ENCODE measurements at places on chromosomes 5 and 9. TPM values are rescaled to one million over a fixed set of nuclear protein-coding genes. Genes with fewer than 3 reads are reported as not detected.

The LCN12 gene
- not detected for total RNA-seq

DNA sequence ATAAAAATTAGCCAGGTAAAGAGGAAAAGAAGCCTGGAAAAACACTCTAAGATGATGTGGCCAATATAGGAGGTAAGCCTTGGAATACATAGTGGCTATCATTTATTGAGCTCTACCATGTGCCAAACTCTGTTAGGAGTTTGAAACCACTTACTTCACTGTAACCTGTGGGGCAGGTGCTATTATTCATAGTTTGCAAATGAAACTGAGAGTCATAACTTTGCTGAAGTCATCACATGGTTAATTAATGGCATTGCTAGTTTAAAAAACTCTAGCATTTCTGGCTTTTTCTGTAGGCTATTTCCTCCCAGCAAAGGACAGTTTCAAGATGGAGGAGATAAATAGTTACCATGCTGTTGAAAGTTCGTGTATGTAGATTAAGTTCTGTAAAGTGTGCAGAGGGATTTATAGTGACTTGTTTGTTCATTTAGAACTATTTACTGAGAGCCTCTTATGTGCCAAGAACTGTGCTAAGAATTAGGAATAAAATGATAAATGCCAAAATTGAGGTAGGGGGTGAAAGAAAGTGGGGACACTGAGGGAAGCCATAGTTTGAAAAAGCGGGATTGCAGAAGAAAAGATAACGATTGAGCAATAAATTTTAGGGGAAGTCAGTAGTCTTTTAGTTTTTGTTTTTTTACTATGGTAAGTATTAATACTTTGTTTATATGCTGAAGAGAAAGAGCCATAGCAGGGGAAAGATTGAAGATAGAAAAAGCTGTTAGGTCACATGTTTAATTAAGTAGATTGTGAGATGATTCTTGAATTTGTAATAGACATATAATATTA lies 57.2 kb downstream of the WDR70 start:
- DNase-seq: no peak

DNA sequence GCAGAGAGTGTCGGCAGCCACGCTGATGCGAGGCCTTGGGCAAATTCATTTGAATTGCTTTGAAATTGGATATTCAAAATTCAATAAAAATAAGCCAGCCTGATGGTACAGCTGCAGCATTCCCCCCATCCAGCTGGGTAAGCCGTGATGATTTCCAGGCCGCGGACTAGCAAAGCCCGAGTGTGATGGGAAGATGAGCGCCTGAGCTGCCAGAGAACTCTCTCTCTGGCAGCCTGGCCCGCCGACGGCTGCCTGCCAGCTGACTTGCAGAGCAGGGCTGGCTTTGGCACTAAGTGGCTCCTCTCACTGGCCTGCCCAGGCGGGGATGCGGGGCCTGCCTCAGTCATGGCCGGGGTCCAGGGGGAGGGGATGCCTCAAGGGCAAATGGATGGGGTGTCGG lies 268.3 kb upstream of the WWC1 start:
- DNase-seq: no peak

DNA sequence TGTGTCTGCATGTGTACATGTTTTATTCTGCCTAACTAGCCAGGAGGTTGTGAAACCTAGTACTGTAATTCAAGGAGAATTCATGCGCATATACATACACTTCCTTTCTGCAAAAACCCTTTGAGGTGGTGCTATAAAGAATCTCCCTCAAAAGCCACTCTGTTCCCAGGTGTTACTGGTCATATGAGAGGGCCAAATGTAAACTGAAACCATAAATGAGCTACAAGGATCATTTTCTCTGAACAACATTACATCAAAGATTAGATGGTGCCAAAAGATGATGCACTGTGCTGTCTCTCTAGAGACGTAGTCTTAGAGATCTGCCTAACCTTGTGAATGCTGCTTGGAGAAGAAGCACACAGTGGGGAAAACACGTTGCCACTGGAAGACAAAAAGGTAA lies 15.7 kb downstream of the NREP start:
- DNase-seq: no peak

DNA sequence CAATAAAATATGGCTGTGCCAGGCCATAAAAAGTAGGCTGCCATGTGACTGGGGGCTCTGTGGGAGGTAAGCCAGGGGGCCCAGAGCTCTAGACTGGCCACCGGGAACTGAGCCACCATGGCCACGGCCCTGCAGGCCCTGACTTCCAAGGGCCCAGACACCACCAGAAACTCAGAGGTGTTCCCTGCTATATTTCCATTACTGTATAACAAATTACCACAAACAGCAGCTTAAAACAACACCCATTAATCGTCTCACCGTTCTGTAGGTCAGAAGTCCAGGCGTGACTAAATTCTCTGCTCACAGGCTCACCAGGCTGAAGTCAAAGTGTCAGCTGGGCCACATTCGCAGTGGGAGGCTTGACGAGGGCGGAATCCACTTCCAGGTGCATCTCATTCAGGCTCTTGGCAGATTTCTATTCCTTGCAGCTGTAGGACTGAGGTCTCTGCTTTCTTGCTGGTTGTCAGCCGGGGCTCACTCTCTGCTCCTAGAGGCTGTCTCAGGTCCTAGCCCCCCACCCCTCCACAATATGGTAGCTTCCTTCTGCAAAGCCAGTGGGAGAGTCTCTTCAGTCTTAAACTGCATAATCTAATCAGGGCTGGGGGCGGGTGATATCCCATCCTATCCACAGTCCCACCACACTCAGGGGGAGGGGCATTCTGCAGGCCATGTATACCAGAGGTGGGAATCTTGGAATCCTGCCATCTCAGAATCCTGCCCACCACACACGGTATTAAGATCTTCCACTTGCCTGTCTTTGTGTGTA lies 125.4 kb downstream of the C5orf15 start:
- no peak for DNase-seq

- DNase-seq: no peak
Measured at GRCh38 chr5:105947461-105947860, 1723.3 kb downstream of the EFNA5 start.

- DNase-seq: no peak
Measured at GRCh38 chr5:60404171-60404570, 295.8 kb downstream of the DEPDC1B start.

- DNase-seq: no peak
Measured at GRCh38 chr9:123514766-123515165, 158.8 kb downstream of the CRB2 start.

DNA sequence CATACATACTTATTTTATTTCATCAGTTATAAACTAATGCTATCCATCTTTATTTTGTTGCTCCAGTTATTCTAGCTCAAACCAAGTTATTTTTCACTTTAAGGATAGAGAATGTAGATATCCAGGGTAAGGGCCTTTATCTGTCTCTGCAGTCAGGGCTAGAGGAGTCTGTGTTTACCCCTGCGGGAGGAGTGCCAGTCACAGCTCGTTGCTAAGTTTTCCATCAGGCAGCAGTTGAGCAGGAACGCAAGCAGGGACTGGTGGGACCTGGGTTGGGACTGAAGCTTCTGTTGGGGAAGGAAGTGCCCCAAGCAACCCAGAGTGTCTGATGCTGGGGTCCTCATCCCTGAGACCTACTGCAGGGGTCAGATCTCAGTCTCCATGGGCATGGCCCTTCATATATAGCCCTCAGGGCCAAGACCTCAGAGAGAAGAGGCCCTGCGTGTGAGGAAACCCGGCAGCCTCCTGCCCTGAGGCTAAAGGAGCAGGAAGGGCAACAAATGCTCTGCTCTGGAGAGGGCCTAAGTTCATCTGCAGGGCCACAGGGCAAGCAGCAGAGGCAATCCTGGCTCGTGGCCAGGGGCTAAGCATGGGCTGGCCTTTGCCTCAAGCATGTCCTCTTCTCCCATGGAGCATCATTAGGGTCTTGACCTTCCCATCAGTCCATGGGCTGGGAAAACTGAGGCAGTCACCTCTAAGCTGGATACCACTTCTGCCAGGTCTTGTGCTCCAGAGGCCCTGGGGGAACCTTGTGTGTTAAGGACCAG lies 6.6 kb downstream of the SLC22A4 start:
- no peak for DNase-seq

DNA sequence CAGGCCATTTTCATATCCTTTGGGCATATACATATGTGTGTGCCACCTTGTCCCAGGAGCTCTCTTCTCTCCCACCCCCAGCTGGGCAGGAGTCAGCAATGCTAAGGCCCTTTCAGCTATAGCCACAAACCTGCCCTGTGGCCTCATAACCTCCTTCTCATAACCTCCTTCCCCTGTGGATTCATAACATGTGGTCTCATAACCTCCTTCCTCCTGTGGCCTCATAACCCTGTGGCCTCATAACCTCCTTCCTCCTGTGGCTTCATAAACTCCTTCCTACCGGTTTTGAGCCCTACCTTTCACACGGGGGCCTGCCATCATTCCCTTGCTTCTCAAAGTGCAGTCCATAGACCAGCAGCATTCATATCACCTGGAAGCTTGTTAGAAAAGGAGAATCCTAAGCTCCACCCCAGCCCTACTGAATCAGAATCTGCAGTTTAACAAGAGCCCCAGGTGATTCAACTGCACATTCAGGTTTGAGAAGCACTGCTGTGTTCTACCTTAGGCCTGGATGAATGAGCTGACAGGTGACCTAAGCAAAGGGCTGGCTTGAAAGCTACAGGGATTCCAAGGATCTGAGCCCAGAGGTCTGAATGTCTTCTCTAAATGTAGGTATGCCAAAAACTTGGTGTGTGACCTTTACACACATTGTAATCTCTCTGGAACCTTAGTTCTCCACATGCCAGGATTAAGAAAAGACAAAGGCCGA lies 41.9 kb upstream of the PLPP6 start:
- DNase-seq: no peak
